Subcutaneous preadipocyte (primary cell): ENCODE measurements at places on chromosomes 1 and 21. TPM values are rescaled to one million over a fixed set of nuclear protein-coding genes. Genes with fewer than 3 reads are reported as not detected.

Gene RLF
- total RNA-seq, result 17.3 and 23.5 TPM in 2 replicates

Gene SIKE1
- 41.2 and 48.9 TPM in 2 replicates for total RNA-seq

Gene ATF3
- 1.2 and 3.3 TPM in 2 replicates for total RNA-seq

Gene KDF1
- not detected in 2 replicates for total RNA-seq

Gene PBX1
- total RNA-seq, result 23.9 and 34.2 TPM in 2 replicates

Gene ELAPOR1
- total RNA-seq, result under 0.01 and 0.20 TPM in 2 replicates

Gene ERICH3
- total RNA-seq, result not detected in 2 replicates

Gene PPM1J
- 1.1 and 1.6 TPM in 2 replicates for total RNA-seq

Gene TMEM54
- 20.9 and 31.2 TPM in 2 replicates for total RNA-seq

Gene CYP4A22
- not detected in 2 replicates for total RNA-seq

Gene TARS2
- total RNA-seq, result 22.3 and 26.1 TPM in 2 replicates

Gene BRDT
- total RNA-seq, result not detected in 2 replicates

Gene COL11A1
- total RNA-seq, result 0.20 and 0.37 TPM in 2 replicates

Gene POLR3C
- total RNA-seq, result 47.9 and 51.8 TPM in 2 replicates

Gene FCRL1
- total RNA-seq, result not detected in 2 replicates
